ENCODE measurements at places on chromosomes 3 and 15.
A peak's percentile ranks its signal among the peaks of the same experiment; 100 is the strongest.

DNA sequence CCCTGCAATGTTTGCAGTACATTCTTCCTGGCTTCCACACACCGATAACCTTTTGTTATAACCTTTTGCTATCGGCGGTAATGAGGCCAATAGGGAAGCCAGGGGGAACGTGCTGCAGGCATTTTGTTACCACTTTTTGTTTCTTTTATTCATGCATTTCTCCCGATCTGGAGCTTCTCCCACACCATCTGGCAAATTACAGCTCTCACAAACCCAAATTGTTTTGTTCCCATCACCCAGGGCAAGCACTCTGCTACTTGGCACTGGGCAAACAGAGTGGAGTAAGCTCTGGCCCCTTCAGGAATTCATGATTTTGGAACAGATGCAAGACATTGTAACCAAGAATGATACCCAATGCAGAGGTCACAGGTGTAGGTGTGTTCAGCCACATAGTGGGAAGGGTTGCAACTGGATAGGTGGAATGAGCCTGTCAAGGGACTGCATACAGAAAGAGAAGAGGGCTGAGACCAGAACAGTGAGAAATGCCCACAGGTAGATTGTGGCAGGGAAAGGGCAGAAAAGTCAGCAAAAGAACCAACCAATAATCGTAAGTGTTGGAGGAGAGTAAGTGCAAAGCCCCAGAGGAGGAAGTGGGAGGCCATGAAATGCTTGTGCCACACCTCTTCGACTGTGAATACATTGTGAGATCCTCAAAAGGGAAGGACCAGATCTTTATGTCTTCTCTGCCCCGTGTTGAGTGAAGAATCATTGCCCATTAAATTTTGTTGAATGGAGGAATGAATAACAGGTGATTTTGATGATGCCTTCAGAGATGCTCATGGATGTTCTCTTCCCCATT is 45.8 kb downstream of the PARP15 start:
- no peak for DNase-seq

DNA sequence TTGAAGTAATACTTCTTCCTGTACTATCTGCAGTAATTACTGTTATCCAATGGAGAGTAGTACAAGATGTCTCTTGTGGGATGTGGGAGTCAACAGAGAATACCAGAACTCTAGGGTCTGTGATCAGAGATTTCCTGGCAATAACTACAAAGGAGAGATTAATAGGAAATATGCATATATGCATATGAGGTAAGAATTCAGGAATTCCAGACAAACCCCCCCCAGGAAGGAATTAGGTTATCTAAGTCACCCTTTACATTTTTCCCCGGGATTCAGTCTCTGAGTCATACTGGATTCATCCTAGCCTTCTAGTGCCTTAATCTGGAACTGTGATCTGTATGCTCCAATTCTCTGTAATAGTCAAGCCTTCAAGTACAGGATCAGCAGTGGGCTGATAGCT is 49.4 kb downstream of the GTF2E1 start:
- DNase-seq = no peak

DNA sequence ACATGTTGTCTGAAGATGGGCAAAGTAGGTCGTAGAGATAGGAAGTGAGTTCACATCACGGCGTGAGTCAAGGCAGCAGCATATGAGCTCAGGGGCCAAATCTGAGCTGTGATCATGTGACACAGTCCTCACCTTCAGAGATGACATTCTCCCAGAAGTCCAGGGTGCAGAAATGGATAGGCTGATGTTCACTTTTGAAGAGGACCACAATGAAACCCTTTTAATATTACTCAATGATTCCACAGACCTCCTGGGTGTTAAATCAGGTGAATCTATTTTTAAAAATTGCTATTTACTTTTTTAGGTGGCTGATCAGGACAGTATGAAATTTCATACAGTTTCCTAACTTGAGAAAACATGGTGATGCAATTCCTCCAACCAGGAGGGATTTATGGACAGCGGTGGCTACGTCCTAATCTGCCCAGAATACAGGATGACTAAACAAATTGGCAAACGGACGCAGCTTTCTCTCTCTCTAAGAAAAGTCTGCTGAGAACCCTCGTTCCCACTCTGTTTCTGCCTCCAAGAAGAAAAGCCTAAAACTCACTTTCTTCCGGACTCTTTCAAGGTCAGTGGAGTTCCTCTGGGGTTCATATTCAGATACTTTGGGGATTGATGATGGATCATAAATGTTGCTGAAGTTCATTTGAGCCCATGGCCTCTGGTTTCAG is 34.4 kb downstream of the B3GNT5 start:
- DNase-seq = no peak

- DNase-seq = no peak
These were observed 54.2 kb upstream of the TMCO5A start for GRCh38 chr15:37880009-37880834.

DNA sequence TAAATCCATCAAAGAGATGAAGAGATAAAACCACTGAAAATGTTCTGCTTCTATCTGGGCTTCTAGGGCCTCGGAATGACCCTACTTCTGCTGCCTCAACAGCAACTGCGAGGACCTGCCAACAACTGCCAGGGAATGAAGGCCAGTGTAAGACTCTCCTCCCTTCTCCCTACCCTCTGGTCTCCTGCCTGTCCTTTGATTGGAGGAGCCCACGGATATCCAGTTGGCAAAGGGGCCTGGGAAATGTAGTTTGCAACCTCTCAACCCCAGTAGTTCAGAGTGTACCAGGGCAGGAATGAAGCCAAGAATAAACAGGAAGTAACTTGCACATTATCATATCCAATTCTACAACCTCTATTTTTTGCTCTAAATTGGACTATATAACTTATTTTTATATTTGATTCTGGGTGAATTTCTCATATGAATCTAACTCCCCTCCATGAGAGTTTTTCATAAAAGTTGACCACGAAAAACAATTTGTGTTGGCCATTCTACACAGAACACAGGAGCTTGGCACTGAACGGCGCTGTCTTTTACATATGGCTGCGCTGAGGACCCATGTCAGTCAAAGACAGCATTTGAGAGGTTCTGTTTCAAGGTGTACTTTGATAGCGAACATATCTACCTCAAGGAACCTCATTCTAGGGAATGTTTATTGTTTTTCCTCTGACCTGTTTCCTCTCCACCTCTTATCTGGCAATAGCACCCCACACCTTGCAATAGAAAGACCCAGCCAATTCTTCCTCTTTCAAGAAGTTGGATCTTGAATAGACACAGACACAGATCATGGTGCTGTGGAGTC is 91.1 kb upstream of the RNF7 start:
- peak; percentile 46 for DNase-seq

DNA sequence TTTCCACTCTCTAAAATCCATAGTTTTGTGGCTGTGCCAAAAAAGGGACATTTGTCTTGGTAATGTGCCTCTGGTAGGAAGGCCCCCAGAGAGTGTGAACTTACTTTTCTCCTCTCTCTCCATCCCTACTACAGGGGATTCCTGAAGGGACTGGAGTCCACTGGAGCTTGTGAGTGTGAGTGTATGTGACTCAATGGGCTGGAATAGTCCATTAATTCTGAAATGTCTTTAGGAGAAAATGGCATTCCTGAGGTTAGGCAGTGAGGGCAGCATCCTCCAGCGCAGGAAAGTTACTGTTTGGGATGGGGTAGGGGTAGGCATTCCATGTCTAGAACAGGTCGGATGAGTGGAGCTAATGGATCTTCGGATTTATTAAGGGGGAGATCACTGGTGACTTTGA is 59.8 kb upstream of the CACNA2D3 start:
- DNase-seq = no peak

- DNase-seq = no peak
These were observed 241.8 kb upstream of the SLCO3A1 start for GRCh38 chr15:91611561-91612323.

DNA sequence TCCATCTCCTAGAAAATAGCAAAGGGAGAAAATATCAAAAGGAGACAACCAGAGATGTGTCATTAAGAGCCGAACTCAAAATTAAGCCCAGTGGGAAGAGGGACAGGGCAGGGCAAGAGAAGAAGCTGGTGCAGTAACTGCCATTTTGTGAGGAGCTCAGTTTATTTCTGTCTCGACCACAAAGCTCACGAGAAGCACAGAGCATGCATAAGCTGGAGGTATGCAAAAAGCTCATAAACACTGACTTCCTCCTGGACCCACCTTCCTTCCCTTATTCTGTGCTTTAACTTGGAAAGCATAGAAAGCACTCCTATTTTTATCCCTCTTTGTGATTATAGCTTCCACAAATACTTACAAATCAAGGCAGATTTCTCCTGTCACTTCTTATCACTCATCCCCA is 81.3 kb downstream of the DGKG start:
- no peak for DNase-seq

DNA sequence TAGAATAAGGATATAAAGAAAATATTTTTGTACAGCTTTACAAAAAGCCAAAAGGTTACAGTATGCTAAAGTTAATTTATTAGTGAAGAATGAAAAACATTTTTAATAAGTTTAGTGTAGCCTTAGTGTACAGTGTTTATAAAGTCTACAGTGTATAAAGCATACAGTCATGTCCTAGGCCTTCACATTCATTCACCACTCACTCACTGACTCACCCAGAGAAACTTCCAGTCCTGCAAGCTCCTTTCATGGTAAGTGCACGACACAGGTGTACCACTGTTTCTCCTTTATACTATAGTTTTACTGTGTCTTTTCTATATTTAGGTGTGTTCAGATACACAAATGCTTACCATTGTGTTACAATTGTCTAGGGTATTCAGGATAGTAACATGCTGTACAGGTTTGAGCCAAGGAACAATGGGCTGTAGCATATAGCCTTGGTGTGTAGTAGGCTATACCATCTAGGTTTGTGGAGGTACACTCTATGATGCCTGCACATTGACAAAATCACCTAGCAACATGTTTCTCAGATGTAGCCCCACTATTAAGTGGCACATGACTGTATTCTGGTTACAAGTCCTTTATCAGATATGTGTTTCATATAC is 197.1 kb upstream of the KBTBD8 start:
- no peak for DNase-seq

DNA sequence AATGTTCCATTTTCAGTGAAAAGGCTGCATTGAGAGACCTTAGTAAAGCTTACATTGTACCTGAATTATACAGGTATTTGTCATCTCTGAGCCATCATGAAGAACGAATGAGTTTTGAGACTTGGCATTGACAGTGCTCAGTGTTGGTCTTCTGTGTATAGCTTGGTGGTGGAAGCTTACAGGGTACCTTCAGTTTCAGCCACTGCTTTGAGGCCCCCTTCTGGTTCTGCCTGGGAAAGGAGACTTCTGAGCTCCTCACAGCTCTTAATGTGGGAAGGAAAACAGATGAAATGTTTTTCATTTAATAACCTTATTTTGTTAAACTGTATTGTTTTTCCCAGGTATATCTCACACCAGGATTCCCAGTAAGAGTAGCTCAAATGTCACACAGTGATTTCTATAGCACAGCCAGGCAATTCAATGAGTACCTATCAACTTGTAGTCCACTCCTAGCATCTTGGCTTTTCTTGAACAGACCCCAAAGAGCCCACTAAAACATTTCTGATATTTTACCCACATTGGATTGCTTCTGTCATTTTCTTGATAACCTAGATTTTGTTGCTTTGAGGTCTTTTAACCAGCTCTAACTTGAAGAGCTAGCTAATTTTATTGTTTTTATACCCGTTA is 5.6 kb downstream of the SERPINI1 start:
- peak; percentile 11 for DNase-seq

DNA sequence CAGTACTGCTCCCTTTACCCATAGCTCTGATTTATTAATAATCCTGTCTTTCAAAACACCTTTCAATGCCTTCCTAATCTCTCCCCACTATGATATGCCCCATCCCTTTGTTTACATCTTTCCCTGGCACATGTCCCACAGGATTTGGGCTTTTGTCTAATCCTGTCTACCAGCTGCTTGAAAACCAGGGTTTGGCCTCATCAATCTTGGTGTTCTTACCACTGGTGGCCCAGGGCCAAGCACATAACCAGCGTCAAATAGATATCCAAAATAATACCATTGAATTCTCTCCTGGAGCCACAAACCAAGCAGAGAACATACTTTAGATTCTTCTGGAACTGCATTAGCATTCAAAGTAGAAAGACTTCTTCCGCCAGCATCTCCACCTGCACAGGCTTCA is 104.8 kb upstream of the PPP2R3A start:
- no peak for DNase-seq

GRCh38 chr15:45091161-45091560 is 22.8 kb downstream of the DUOX2 start:
- DNase-seq = no peak

DNA sequence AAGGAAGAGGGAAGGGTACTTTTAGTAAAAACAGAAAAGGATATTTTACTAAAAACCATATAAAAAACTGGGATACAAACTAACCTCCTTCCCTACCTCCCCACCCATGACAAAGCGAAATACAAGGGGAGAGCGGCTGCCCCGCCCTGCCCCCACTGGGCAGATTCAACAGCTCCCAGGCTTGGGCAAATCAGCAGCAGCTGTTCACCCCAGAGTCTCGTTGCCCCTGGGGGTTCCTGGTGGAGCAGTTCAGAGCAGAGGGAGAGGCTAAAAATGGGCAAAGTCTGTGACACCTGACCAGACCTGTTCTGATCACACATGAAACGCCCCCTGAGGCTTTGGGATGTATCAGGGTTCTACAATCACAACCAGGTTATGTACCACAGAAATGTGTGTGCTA is 2.5 kb upstream of the ETFA start:
- DNase-seq = no peak

- no peak for DNase-seq
These were observed 775 bp downstream of the CCNDBP1 start for GRCh38 chr15:43186003-43186353.
